ENCODE measurements at places on chromosomes 11 and 22.
A peak's percentile ranks its signal among the peaks of the same experiment; 100 is the strongest.

DNA sequence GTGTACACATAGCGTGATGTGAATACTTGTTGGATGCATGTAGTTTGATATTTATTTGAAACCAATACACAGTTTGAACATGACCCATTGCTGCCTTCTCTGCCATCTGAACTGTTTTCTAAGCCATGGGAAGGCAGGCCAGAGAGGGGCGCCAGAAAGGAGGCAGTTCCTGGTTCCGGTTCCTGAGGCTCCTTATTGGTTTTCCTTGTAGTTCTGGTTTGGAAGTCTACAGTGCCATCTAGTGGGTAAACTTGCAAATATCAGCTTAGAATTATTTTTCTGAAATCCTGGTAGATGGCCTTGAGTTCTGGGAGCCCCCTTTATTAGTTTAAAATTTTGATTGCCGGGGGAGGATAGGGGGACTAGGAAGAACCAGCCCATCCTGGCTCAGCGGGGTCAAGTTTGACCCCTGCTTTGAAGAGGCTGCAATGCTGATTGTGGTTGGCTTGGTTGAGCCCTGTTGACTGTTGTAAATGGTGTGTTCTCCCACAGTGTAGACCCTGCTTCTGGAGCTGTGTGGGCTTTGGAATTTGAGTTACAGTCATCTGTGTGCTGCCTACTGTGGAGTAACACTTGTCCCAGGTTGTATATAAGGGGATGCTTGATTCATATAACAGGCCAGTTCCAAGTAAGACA, 48.4 kb downstream of the GRAMD1B start:
- peak; percentile 76 for DNase-seq

DNA sequence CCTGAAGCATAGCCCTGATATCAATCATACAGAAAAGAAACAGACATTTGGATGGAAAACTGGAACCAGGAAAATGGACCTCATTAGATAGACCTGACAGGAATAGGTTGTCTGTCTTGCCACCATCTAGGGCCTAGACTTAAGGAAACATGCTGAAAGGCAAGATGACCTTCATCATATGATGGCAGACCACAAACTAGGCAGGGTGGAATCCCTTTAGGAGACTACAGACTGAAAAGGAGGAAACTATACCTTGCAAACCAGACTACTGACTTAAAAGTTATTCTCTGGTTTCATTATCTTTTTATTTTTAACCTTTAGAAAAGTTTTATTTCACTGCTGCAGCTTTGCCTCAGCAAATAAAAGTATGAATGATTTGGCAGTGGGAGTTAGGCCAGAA, 20.3 kb downstream of the SBF2 start:
- no peak for DNase-seq

DNA sequence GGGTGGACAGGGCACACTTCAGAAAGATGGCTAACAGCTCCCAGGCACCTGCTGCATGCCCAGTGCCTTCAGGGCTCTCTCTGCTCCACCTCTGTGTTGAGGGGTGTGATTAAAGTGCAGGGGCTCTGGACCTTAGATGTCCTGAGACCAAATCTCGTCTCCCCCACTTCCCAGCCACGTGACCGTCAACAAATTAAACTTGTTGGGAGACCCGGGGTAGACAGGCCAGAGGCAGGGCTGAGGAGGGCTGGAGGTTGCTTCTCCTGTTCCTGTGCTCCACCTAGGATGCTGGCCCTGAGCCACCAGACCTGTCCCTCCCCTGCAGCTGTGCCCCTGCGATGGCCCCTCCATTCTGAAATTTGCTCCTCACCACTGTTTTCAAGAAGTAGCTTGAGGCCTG, 17.0 kb downstream of the NPTXR start:
- no peak for DNase-seq

GRCh38 chr11:129840236-129840635, 24.6 kb downstream of the TMEM45B start:
- no peak for DNase-seq

GRCh38 chr11:93734427-93735222, 6.7 kb downstream of the TAF1D start:
- no peak for DNase-seq

- no peak for DNase-seq
Observed at GRCh38 chr11:94948070-94948617, 25.2 kb downstream of the CWC15 start.

DNA sequence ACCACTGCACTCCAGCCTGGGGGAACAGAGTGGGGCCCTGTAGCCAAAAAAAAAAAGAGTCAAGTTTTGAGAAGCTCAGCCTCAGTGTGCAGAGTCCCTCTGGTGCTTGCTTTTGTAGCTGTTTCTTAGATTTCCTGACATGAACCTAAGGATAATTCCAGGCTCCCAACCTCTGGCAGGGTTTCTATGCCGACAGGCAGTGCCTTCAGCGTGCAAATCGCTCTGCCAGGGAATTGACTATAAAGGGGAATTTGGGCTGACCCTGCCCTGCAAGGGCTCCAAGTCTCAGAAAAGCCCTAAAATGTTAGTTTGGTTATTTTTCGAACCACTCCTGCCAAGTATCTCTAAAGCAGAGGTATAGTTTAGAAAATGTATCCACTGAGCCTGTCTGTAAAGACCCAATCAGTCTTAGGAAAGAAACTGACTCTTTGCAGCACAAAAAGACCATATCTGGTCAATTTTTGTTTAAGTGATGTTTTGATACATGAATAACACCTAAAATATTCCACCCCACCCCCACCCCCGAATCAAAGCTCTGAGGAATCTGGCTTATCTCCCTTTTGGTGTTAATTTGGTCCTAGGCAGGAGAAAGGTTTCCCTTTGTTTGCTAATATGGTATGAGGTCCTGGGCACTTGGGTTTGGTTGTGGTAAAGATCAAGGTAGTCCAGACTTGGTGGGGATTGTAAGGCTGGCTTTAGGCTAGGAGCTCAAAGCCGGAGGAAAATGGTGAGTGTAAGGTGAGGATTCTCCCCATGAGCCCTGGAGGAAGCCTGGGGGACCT, 49.7 kb downstream of the ANO1 start:
- no peak for DNase-seq

DNA sequence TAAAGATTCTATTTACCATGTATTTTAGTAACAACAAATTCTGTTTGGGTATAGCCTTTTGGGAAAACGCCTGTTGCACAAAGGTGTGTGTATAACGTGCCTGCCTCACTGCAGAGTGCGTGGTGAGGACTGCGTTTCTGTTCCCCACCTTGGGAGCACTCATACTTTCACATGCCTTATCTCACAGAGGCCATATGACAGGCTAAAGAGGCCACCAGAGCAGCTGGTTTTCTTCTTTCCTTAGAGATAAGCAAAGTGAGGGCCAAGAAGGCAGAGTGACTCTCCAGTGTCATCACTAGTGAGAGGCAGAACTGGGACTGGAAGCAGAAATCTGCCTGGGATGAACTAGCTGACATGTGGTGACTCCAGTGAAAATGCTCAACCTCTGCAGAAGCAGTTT, 369.2 kb upstream of the NARS2 start:
- DNase-seq = no peak

GRCh38 chr11:9762531-9762930, 98.7 kb downstream of the SWAP70 start:
- no peak for DNase-seq

GRCh38 chr11:122103321-122103720, 12.7 kb downstream of the BLID start:
- no peak for DNase-seq

DNA sequence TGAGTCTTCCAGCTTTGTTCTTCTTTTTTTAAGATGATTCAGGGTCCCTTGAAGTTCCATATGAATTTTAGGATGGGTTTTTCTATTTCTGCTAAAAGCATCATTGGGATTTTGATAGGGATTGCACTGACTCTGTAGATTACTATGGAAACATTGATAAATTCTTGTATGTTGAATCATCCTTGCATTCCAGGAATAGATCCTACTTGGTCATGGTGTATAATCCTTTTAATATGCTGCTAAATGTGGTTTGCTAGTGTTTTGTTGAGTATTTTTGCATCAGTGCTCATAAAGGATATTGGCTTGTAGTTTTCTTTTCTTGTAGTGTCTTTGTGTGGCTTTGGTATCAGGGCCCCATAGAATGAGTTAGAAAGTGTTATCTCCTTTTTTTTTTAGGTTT, 34.9 kb upstream of the PHOX2A start:
- no peak for DNase-seq

DNA sequence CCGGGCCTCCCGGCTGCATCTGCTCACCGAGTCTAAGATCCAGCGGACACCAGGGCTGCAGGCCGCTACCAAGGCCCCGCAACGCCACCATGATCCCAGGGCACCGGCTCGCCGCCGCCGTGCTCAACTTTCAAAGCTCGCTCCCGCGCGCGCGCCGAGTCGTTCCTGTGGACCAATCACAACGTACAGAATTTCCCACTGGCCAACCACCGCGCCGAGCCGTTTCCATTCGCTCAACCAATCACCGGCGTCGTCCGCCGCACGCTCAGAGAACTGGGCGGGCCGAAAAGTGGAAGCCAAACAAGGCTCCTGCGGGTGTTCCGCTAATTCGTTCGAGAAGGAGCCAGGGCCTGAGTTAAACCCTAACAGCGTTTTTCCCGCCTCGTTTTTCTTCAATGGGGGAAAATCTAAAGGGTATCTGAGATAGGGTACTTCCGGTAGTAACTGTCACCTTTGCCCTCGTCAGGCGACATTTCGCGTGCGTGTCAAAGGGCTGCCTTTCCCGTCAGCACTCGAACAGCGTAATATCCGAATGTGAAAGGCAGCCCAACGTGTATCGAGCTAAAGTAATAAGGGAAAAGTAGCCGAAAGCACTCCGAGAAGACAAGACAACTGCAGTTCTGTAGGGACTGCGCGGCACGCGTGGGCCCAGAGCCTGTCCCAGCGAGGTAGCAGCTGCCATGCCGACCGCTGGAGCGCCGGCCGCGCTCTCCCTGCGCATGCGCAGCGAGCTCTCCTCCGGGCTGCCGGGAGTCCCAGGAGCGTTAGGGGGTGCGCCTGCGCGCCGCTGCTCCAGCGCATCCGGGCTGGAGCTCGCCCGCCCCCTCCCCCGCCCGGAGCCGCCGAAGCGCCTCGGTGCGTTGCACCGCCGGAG, at the start of the genes NCAPD3 and VPS26B:
Gene NCAPD3, minus strand, starts transcription at position 132 of the 874 bp plus-strand sequence. Its CDS starts 41 bp downstream, at position 91.
Gene VPS26B, plus strand, starts transcription at position 836 of the 874 bp plus-strand sequence. CDS start 452 bp downstream, outside the sequence.
- peak; percentile 93 for DNase-seq

DNA sequence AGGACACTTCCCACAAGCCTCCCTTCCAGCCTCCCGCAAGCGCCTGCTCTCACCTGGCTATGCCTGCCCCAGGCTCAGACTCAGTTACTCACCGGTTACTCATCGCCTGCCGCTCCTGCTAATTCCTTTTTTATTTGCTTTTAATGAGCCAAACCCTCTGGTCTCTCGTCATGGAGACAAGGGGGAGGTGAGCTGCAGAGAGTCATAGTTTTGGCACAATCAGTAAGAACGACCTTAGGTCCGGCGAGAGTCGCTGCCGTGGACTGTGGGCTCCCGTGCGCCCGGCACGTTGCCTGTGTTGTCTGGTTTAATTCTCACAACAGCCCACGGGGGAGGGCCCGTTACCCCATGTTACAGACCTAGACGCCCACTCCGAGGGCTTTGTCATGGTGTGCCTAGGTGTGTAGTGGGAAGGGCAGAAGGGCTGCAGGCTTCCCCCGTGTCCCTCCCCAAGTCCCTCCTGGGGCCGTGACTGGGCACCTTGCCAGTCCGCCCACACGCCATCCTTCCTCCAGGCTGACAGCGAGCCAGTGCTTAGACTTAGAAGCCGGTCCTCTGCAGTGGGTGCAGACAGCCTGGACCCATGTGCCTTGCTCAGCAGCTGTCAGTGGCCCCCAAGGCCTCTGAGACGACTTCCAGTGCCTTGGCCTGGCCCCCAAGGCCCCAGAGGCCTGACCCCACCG, 42.2 kb downstream of the WNT7B start:
- no peak for DNase-seq

GRCh38 chr11:69771466-69771865, 3.7 kb downstream of the FGF4 start:
- peak; percentile 63 for DNase-seq

- DNase-seq = no peak
Observed at GRCh38 chr11:70747921-70748320, 349.6 kb downstream of the CTTN start.
